Central memory CD4-positive, alpha-beta T cell (primary cell): ENCODE measurements at places on chromosomes 1 and 21.

- DNase-seq, result no peak
These were observed 10.5 kb upstream of the OLIG1 start for GRCh38 chr21:33059380-33059841.

DNA sequence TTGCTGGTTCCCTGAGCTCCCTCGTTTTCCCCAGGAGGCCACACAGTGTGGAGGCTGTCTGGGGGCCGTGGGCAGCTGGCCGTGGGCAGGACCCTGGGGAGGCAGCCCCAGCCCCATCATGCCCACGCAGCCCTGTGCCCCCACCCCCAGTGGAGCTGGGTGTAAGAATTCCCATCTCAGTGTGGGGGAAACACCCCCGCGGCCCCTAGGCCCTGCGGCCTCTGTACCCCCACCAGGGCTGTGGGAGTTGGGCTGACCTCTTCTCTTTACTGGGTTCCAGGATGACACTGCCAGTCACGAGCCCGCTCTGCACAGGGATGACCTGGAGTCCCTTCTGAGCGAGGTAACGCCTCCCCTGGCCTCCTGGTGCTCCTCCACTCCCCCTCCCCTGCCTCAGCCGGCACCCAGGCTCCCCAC lies 3.7 kb upstream of the PFKL start:
- no peak for DNase-seq

DNA sequence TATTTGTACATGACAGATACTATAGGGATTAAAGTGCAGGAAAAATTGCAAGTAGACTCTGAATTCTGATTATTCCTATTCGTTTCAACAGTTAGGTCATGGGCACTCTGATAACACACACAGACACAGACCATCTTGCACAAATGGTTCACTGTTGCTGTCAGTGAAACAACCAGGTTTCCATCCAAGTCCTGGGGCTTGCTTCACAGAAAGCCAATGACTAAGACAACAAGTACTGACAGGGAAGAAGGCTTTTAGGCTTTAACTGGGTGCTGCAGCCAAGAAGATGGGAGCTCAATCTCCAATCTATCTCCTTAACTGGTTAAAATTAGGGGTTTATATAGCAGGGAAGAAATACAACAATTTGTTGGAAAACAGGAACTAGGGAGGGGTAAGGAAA lies 57.6 kb downstream of the RIMS3 start:
- DNase-seq, result no peak

DNA sequence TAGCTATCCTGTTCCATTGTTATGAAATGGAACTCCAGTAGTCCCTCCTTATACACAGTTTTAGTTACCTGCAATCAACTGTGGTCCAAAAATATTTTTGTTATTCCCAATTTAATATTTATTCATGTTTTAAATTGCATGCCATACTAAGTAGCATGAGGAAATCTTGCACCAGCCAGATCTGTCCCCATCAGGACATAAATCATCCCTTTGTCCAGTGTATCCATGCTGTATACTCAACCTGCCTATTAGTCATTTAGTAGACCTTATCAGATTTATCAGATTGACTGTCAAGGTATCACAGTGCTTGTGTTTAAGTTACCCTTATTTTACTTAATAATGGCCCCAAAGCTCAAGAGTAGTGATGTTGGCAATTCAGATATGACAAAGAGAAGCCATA lies 207.9 kb upstream of the DMRTA2 start:
- DNase-seq, result no peak

DNA sequence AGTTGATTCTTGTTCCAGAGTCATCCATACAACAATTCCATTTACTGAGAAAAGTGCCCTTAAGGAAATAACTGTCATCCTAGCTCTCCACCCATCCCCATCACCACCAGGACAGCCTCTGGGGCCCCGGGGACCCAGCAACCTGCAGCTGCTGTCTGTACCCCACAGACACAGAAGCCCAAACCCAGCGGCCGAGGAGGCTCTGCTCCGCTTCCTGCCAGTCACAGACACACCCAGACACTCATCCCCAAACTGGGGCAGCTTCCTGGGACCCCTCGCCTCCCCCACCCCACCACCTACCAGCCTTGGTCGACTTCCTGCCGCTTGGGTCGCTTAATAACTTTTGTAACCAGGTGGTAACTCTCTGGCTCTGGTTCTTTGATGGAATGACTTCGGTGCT lies 121.6 kb upstream of the SLC25A33 start:
- no peak for DNase-seq
